SW 1271 (cell line): ENCODE measurements at places on chromosomes 11 and 22.

DNA sequence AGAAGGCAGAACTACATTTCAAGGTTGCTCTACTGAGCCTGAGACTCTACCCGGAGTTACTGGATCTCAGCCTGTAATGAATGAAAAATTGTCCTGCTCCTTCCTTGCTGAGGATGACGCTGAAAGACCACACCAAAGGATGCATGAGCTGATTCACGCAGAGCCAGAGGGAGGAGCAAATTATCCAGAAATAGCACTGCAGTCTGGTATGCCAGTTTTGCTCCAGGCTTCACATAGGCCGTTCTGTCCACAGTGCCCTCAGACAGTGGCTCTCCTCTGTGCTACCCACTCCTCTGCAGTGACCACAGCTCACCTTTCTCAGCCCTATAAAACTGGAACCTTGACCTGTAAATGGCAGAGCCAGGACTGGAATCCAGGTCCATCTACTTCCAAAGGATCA lies 79.3 kb upstream of the GALNT18 start:
- DNase-seq = no peak

DNA sequence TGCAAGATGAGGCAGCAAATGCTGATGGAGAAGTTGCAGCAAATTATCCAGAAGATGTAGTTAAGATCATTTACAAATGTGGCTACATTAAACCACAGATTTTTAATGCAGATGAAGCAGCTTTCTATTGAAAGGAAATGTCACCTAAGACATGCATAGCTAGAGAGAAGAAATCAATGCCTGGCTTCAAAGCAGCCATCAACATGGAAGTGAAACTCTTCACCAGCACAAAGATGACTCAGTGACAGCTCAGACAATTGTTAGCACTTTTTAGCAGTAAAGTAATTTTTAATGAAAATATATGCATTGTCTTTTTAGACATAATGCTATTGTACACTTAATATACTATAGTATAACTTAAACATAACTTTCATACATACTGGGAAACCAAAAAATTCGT lies 71.4 kb downstream of the FANCF start:
- no peak for DNase-seq

- DNase-seq = no peak
Observed at GRCh38 chr11:35105319-35106079, 33.5 kb upstream of the CD44 start.

DNA sequence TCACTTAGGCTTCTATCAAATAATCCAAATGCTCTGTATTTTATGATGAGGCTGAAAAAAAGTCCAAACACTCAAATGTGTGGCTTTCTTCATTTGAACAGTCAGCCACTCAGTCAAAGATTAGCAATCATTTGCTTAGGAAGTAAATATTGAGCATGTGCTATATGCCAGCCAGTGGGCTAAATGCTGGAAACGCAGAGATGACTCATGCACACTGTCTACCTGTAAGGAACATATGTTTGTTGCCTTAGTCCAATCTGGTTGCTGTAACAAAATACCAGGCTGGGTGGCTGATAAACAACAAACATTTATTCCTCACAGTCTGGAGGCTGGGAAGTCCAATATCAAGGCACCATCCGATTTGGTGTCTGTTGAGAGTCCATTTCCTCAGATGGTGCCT lies 617.3 kb downstream of the NTM start:
- DNase-seq = no peak
